Colonic mucosa (tissue), 4 donors: ENCODE measurements at places on chromosomes 7 and 10. TPM values are rescaled to one million over a fixed set of nuclear protein-coding genes. Genes with fewer than 3 reads are reported as not detected.
A peak's percentile ranks its signal among the peaks of the same experiment; 100 is the strongest.

GRCh38 chr7:51114501-51114900 lies 202.1 kb downstream of the COBL start:
- H3K36me3 ChIP-seq, result no peaks in the 10 kb centered on the region
- H3K27me3 ChIP-seq, result no peaks in the 10 kb centered on the region
- no peak for DNase-seq
- H3K4me3 ChIP-seq, result no peak overlapping the region
- no peak overlapping the region for H3K27ac ChIP-seq

- peak; percentile 77 for DNase-seq
- no peaks in the 10 kb centered on the region for H3K36me3 ChIP-seq
- no peak overlapping the region for H3K4me3 ChIP-seq
Observed at GRCh38 chr7:106057962-106058927, 53.9 kb downstream of the SYPL1 start.

GRCh38 chr7:114922026-114922651 lies at the start of gene MDFIC:
TSS of gene MDFIC (plus strand) at chr7:114922094. CDS start at chr7:114923034, 940 bp downstream.
- no peaks in the 10 kb centered on the region for H3K36me3 ChIP-seq
- peak within 1 kb of the TSS; percentile 84 for H3K27ac ChIP-seq
- H3K27me3 ChIP-seq, result no peaks in the 10 kb centered on the region
- DNase-seq, result peak; percentile 57

GRCh38 chr7:94679358-94679757 lies 23.4 kb upstream of the SGCE start:
- no peaks in the 10 kb centered on the region for H3K36me3 ChIP-seq
- DNase-seq, result no peak
- H3K4me3 ChIP-seq, result no peak overlapping the region
- no peak overlapping the region for H3K27ac ChIP-seq

GRCh38 chr10:93576888-93577287 lies 10.4 kb downstream of the FFAR4 start:
- no peak overlapping the region for H3K4me3 ChIP-seq
- H3K4me1 ChIP-seq, result peaks cover 10% of the 10 kb centered on the region
- DNase-seq, result peak; percentile 79
- no peaks in the 10 kb centered on the region for H3K27me3 ChIP-seq
- H3K27ac ChIP-seq, result peak overlapping the region; percentile 77
- H3K36me3 ChIP-seq, result no peaks in the 10 kb centered on the region

GRCh38 chr10:92242910-92243671 lies 47.8 kb downstream of the CPEB3 start:
- H3K27me3 ChIP-seq, result no peaks in the 10 kb centered on the region
- H3K4me3 ChIP-seq, result peak overlapping the region; percentile 19
- no peaks in the 10 kb centered on the region for H3K36me3 ChIP-seq
- H3K4me1 ChIP-seq, result no peaks in the 10 kb centered on the region
- DNase-seq, result peak; percentile 76

DNA sequence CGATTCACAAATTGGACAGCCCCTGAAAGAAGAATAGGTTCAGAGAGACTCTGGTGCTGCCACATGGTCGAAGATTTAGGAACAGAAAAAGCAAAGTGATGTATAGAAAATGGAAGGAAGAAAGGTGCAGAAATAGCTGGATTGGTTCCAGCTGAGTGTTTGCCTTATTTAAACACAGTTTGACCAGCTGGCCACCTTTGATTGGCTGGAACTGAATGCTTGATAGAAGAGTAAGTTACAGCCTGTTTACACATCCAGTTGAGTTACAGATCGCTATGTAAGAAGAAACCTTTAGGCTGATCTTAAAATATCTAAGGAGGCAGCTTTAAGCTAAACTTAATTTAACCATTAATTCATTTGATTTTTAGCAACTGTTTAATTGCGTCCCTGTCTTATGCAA lies 40.3 kb upstream of the KAT6B start:
- no peak for DNase-seq
- H3K27me3 ChIP-seq, result no peaks in the 10 kb centered on the region
- H3K27ac ChIP-seq, result no peak overlapping the region
- H3K4me1 ChIP-seq, result no peaks in the 10 kb centered on the region
- H3K4me3 ChIP-seq, result no peak overlapping the region

DNA sequence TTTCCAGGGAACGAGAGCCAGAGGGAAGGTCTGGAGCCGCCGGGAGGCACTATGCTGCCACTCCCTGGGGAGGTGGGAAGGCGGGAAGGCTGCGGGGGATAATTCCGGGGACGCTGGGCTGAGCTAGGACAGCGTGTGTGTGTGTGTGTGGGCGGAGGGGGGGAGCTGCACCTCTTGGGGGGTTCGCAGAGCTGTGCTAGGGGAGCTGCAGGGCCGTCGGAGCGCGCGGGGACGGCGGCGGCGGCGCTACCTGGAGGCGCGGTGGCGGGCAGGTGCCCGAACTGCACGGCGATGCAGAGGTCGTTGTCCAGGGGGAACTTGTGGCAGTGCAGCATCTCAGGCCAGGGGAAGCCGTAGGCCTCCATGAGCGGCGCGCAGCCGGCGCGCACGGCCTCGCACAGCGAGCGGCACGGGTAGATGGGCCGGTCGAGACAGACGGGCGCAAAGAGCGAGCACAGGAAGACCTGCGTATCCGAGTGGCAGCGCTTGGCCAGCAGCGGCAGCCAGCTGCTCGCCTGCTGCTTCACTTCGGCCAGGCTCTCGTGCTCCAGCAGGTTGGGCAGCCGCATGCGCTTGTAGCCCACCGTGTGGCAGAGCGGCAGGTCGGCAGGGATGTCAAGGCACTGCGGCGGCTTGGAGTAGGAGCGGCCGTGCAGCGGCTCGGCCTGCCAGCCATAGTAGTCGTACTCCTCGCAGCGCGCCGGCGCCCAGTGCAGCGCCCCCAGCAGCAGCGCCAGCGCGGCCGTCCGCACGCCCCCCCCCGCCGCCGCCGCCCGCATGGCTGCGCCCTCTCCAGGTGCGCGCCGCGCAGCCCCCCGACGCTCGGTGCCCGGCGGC lies 526 bp downstream of the SFRP5 start:
- H3K27ac ChIP-seq, result no peak overlapping the region
- H3K27me3 ChIP-seq, result peaks cover 34% of the 10 kb centered on the region
- DNase-seq, result no peak
- H3K36me3 ChIP-seq, result no peaks in the 10 kb centered on the region
- H3K4me3 ChIP-seq, result no peak overlapping the region

GRCh38 chr10:69632516-69633199 lies 2.6 kb downstream of the FAM241B start:
- H3K36me3 ChIP-seq, result no peaks in the 10 kb centered on the region
- H3K27me3 ChIP-seq, result no peaks in the 10 kb centered on the region
- H3K4me1 ChIP-seq, result no peaks in the 10 kb centered on the region
- no peak for DNase-seq
- no peak overlapping the region for H3K27ac ChIP-seq
- no peak overlapping the region for H3K4me3 ChIP-seq

Gene EIF5AL1
- total RNA-seq, result 1.6 TPM

Gene ZFAND2A
- 38.7 TPM for total RNA-seq

Gene CALHM3
- total RNA-seq, result not detected

Gene OGDHL
- total RNA-seq, result 3.2 TPM

Gene FLNC
- total RNA-seq, result 4.5 TPM

Gene GGCT
- total RNA-seq, result 103 TPM
